ENCODE measurements at places on chromosomes 1 and 21.

DNA sequence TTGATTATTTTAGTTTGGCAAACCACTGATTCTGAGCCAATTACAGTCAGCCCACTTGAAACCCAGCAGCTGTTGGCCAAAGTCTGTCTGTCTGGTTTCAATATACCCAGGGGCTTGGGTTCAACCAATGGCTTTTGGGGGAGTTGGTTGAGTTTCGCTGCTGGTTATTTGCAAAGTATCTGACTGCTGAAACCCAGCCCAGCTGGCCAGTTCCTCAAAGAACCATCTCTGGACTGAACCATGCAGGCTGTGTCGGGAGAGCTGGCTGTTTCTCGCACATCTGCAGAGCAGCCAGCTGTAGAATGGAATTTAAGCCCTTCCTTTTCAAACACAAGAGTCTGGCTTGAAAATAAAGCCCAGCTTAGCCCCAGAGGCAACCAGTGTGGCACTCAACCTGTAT is 66.0 kb upstream of the PAX7 start:
- DNase-seq, result no peak

- no peak for DNase-seq
Measured at GRCh38 chr1:64711266-64711665, 33.6 kb upstream of the RAVER2 start.

- DNase-seq, result no peak
Measured at GRCh38 chr1:67789551-67789950, 43.7 kb downstream of the GNG12 start.

GRCh38 chr1:96096613-96097321 is 624.8 kb upstream of the PTBP2 start:
- no peak for DNase-seq

GRCh38 chr1:110436635-110437034 is 14.3 kb upstream of the PROK1 start:
- DNase-seq, result no peak

GRCh38 chr1:206457408-206458120 is 12.7 kb upstream of the IKBKE start:
- DNase-seq, result peak; percentile 37

GRCh38 chr1:87132284-87132870 is 196.3 kb upstream of the LMO4 start:
- no peak for DNase-seq

DNA sequence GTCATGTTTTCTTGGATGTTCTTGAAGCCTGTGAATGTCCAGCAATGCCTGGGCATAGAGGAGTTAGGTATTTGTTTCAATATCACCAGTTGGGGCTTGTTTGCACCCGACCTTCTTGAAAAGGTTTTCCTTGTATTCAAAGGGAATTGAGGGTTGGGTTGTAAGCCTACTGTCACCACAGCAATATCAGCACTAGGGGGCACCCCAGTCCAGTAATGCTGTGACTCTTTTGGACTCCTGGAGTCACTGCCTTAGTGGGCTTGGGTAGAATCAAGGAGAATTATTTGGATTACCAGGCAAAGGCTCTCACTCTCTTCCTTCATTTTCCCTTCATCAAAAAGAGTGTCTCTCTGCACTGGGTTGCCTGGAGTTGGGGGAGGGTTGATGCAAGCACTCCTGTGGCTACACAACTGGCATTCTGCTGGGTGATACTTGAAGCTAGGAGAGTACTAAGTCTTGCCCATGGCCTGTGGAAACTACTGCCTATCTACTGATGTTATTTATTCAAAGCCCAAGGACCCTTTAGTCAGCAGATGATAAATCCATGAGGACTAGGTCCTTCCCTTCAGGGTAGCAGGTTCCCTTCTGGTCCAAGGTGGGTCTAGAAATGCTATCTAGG is 34.5 kb downstream of the OR10R2 start:
- peak; percentile 50 for DNase-seq

GRCh38 chr1:239858529-239858928 is 233.2 kb upstream of the FMN2 start:
- no peak for DNase-seq

DNA sequence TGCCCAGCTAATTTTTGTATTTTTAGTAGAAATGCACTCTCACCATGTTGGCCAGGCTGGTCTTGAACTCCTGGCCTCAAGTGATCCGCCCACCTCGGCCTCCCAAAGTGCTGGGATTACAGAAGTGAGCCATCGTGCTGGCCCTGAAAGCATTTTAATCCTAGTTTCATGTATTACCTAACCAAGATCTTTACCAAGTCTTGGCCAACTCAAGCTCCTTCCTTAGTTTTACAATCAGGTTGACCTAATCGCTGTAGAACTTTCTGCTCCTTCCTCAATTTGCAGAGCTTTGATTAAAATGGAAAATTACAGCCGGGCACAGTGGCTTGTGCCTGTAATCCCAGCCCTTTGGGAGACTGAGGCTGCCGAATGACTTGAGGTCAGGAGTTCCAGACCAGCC is 3.2 kb upstream of the TMEM63A start:
- no peak for DNase-seq

DNA sequence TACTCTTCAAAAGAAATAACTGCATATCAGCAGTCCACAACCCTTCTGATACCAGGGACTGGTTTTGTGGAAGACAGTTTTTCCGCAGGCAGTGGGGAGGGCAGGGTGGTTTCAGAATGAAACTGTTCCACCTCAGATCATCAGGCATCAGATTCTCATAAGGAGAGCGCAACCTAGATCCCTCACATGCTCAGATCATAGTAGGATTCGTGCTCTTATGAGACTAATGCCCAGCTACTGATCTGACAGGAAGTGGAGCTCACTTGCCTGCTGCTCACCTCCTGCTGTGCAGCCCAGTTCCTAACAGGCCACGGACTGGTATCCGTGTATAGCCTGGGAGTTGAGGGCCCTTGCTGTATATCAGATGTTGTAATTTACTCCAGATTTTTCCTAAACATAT is 11.5 kb downstream of the RO60 start:
- peak; percentile 27 for DNase-seq

DNA sequence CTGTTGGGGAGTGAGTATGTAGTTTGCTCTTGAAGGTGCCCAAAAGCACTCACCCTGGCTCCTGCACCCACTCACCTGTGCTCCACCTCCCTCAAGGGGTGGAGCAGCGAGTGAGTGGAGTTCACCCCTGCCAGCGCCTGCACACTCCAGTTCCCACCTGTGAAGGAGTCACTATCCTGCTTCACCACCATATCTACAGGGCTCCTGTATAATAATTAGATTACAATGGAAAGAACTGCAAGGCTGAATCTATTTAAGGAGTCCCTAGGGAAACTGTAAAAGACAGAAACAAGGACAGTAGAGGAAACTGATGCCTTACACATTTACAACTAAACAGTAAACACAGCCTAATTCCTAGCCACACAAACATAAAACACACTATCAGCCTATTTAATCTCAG is 4.1 kb downstream of the DNAI4 start:
- no peak for DNase-seq

GRCh38 chr21:43300496-43301408 is 126.2 kb downstream of the SIK1 start:
- DNase-seq, result no peak

- no peak for DNase-seq
Measured at GRCh38 chr1:119308130-119308700, 60.4 kb upstream of the HAO2 start.
